ENCODE measurements at places on chromosomes 11 and 22.

DNA sequence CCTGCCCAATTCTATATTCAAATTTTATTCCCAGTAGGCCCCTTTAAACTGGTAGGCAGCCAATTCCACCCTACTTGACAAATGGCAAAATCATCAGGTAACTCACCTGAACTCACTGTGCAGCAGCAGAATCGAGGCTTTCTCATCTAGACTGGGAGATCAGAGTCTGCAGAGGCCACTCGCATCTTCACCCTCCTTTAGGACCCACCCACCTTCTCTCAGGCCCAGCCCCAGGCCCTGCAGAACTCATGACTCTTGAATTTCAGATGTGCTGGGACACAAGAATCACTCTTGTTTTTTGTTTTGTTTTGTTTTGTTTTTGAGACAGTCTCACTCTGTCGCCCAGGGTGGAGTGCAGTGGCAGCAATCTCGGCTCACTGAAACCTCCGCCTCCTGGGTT is 38.8 kb downstream of the MICAL3 start:
- no peak for DNase-seq

DNA sequence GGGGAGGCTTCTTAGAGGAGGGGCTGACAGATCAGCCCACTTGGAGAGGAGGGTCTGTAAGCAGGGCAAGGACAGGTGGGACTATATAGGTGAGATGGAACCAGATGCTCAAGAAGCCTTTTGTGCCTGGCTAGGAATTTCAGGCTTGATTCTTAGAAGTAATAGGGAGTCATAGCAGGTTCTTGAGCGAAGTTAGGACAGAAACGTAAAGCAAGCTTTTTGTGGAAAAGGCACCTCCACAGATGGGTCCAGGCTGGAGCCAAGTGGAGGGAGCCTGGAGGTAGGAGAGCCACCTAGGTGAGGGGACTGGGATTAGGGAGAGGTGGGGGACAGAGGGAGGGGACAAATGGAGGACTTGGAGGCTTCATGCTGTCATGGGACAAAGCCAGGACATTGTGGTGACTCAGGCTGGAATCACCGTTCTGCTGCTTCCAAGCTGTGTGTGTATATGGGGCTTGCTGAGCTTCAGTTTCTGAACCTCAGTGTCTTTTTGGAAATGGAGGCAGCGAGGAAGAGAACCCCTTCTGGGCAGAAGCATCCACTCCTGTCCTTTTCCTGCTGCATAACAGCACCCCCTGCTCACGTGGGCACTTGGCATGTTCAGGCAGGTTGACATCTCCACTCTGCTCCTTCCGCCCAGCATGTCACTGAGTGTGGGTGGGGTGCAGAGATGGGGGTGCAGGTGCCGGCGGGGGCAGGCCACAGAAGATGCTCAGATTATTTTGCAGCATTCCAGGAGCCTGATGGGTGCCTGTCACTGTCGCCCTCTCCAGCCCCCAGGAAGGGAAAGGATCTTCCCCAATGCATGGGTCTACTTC is 58.0 kb downstream of the MCM5 start:
- no peak for DNase-seq

- no peak for DNase-seq
Observed at GRCh38 chr11:11622772-11623171, 967 bp upstream of the GALNT18 start.

GRCh38 chr11:699116-699508 is 3.5 kb downstream of the TMEM80 start:
- no peak for DNase-seq

DNA sequence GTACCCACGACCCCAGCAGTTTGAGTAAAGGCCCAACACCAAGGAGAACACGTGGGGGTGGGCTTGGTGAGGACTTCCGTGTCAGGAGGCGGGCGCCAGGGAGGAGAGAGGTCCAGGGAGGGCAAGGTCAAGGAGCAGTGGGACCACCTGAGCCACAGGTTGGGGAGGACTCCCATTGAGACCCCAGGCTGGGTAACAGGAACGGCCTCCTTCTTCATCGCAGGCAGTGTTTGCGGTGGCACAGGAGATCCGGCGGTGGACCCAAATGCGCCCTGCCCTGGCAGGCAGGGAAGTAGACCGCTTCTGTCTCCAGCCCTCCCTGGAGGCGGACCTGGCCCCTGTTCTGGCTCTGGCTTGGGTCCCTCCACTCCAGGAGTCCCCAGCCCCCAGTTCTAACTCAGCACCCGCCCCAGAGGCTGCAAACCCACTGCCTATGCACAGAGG is 5.9 kb upstream of the TBX1 start:
- no peak for DNase-seq

DNA sequence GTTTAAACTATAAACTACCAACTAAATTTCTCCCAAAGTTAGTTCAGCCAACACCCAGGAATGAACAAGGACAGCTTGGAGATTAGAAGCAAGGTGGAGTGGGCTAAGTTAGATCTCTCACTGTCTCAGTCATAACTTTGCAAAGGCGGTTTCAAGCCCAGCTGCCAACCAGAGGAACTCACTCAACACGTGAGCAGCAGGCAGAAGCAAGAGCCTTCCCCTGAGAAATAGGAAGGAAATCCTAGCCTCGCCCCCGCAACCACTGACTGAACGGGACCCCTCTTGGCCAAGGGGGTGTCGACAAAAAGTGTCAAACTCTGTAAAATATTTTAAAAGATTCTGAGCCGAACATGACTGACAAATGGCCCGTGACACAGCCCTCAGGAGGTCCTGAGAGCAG is 4.4 kb upstream of the KRTAP5-9 start:
- DNase-seq, result no peak

- DNase-seq, result no peak
Observed at GRCh38 chr11:114483929-114484328, 44.7 kb downstream of the REXO2 start.

DNA sequence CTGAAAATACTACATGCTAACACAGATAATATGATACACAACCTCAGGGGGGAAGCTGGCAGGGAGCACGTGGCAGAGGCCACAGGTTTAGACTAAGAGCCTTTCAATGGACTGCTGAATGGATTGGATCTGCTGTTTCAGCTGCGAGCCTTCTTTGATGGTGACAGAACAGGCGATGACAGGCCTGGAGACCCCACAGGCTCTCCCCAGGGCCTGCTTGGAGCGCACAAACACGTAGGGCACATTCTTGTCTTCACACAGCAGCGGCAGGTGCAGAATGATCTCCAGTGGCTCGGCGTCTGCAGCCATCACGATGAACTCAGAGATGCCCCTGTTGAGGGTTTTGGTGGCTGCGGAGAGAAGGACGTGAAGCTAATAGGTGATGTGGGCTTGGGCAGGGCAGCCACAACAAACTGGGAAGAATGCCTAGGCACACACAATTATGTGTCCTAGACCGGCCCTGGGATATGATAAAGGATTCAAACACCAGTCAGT is 13.8 kb downstream of the SNU13 start:
- no peak for DNase-seq

DNA sequence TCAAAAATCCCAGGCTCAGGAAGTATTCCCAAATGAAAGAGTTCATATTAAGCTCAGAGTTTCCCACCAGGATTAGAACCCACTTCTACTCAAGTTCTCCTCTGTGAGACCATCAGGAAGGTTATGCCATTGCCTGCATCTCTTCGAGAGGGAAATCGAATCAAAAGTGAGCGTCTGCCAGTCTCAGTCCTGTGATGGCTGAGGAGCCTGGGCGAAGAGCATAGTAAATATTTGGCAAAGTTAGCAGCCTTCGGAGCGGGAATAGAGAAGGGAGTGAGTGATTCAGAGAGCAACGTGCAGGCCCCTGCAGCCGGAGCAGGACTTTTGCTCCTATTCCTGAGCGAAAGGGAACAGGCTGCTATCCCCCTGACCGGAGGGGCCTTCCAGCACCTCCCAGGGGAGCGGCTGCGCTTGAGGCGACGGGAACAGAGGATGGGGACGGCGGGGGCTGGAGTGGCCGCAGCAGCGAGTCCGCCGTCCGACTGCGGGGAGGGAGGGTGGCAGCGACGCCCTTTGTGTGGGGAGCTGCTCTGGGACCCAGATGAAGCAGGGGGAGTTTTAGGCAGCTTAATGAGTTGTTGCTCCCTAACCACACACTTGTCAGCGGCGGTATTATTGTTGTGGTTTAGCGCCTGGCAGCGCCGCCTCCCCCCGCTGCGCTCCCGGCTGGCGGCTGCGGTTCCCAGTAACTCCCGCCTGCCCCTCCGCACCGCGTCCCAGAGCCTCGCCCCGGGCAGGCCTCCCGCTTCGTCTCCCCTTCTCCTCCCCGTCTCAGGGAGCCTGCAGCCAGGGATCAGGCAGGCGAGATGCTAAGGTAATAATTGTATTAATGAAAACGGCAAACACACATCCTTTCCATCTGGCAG is 21.7 kb upstream of the NRGN start:
- no peak for DNase-seq

- no peak for DNase-seq
Observed at GRCh38 chr11:65366340-65366773, 11.8 kb downstream of the TIGD3 start.

DNA sequence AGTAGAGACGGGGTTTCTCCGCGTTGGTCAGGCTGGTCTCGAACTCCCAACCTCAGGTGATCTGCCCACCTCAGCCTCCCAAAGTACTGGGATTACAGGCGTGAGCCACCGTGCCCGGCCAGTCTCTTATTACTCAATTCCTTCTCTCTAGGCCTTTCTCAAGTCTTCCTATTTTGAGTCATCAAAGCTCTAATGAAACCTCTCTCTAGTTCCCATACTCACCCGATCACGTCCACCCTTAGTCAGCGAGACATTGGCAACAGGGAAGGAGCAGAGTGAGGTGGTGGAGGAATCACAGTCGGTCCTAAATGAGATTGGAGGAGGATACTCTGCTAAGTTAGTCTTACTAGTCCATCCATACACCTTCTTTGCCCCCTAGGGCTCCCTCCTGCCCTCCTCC is 5.0 kb downstream of the BSCL2 start:
- DNase-seq, result no peak

- DNase-seq, result no peak
Observed at GRCh38 chr11:79543101-79543500, 102.3 kb upstream of the TENM4 start.

- DNase-seq, result no peak
Observed at GRCh38 chr11:79157738-79158137, 283.1 kb downstream of the TENM4 start.

- no peak for DNase-seq
Observed at GRCh38 chr11:109062445-109062844, 359.5 kb upstream of the C11orf87 start.

DNA sequence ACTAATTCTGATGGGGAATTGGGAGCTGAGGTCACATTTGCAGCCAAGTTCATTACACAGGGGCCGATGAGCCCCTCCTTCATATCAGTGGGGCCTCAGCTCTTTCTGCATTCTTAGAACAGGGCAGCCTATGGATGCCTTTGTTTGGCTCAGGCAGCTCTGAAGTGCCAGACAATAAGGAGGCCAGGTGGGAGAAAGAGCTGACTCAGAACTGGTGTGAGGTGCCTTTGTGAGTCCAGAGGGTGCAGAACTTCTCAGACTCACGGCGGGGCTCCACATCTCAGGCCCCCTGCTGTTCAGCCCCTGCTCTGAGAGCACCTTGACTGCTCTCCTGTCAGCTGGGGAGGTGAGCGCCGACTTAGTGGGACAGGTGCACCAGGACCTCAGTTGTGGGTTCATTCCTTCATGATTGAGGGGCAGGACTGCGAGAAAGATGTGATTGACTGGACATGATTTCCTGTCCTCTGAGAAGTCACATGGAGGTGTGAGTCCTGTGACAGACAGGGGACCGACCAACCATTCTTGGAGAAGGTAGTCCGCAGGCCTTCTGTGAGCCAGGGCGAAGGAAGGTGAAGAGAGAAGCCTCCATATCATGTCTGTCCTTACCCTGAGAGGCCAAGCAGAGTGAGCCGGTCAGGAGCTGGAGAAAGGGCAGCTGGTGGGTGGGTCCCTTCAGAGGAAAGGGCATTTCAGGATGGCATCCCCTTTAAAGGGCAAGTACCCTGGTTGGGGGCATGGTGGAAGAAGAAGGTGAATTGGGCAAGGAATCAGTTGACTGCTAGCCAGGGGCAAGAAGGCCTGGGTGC is 245.0 kb upstream of the TBCEL start:
- no peak for DNase-seq

GRCh38 chr11:93034031-93034722 is 64.7 kb downstream of the MTNR1B start:
- DNase-seq, result no peak

DNA sequence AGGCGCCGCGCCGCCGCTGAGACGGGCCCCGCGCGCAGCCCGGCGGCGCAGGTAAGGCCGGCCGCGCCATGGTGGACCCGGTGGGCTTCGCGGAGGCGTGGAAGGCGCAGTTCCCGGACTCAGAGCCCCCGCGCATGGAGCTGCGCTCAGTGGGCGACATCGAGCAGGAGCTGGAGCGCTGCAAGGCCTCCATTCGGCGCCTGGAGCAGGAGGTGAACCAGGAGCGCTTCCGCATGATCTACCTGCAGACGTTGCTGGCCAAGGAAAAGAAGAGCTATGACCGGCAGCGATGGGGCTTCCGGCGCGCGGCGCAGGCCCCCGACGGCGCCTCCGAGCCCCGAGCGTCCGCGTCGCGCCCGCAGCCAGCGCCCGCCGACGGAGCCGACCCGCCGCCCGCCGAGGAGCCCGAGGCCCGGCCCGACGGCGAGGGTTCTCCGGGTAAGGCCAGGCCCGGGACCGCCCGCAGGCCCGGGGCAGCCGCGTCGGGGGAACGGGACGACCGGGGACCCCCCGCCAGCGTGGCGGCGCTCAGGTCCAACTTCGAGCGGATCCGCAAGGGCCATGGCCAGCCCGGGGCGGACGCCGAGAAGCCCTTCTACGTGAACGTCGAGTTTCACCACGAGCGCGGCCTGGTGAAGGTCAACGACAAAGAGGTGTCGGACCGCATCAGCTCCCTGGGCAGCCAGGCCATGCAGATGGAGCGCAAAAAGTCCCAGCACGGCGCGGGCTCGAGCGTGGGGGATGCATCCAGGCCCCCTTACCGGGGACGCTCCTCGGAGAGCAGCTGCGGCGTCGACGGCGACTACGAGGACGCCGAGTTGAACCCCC is 798 bp downstream of the BCR start:
- no peak for DNase-seq

DNA sequence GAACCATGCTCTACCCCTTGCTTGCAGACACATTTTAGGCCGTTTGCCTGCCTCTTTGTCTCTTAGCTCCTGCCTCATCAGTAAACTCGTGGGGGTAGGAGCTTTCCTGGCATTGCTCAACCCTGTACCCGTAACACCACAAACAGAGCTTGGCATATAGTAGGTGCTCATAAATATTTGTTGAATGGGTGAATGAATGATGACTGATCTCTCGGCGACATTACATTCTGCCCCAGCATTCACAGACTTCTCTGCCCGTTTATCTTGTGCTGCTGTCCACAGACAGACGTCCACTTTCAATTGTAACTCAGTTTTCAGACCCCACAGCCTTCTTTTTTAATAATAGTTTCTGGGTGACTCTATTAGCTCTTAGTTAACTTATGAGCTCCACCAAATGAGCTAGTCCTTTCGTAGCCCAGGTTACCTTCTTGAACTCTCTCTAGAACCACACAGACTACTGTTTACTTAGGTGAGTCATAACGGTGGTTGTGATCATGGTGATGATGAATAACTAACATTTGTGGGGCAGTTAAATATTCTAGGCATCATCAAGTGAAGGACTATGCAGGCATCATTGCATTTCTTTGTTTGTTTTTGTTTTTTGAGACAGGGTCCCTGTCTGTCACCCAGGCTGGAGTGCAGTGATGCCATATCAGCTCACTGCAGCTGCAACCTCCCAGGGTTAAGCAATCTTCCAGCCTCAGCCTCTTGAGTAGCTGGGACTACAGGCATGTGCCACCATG is 188.4 kb downstream of the ADAMTS15 start:
- no peak for DNase-seq

Measured in stimulated activated CD4-positive, alpha-beta T cell treated with anti-CD3 and anti-CD28 coated beads, Interleukin-1b, Interleukin-23, amount 100 ng/mL, for 24 hours (primary cell).